Suprapubic skin (tissue), 4 donors: ENCODE measurements at places on chromosomes 13 and 19. TPM values are rescaled to one million over a fixed set of nuclear protein-coding genes. Genes with fewer than 3 reads are reported as not detected.

DNA sequence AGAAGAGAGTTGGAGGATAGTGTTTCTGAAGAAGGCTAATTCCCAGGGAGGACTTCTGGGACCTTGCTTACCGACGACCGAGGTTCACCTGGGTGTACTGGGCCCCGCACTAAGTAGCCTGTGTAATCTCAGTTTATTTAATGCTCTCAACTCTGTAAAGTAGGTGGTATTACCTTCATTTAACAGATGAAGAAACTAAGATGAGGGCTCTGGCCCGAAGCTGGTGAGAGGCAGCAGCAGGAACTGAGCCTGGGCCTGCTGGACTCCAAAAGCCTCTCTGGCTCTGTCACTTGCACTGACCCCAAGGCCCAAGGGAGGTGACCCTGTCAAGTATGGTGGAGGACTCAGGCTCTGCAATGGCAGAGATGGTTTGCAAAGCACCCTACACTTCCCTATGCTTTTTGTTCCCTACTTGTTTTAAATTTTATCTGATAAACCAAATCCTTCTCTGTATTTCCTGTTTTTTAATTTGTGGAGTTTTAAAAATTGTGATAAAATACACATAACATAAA lies 50.6 kb downstream of the GGACT start:
- no peak for DNase-seq

DNA sequence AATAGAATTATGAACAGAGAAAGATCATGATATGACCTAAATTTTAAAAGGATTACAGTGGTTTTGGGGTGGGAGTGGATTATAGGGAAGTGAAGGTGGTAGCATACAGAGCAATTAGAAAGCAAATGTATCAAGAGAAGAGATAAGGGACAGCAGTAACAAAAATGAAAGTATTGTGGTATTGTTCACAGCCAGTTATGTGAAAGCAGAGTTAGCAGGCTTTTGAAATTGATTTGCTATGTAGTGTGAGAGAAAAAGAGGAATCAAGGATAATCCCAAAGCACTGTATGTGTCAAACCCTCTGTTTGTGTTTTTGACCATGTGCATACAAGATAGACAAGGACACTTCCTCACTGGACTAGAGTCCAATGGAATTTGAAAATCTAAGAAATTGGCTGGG lies 1721.4 kb downstream of the PCDH9 start:
- DNase-seq = no peak

DNA sequence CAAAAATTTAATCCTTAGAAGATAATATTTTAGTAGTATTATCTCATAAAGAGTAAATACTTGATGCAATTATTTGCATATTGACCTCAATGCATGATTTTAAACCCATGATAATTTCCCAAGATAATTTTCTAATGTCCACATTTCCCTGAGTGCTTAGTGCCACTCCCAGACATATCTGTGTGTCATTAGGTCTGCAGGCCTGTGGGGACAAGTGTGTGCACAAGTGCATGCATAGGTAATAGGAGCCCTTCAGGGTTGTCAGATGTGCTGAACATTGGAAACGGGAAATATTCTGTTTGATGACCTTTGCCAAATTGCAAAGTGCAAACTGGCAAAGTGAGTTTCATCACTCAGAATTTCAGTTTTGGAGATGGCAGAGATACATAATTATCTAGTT lies 369.9 kb downstream of the KLF5 start:
- no peak for DNase-seq

DNA sequence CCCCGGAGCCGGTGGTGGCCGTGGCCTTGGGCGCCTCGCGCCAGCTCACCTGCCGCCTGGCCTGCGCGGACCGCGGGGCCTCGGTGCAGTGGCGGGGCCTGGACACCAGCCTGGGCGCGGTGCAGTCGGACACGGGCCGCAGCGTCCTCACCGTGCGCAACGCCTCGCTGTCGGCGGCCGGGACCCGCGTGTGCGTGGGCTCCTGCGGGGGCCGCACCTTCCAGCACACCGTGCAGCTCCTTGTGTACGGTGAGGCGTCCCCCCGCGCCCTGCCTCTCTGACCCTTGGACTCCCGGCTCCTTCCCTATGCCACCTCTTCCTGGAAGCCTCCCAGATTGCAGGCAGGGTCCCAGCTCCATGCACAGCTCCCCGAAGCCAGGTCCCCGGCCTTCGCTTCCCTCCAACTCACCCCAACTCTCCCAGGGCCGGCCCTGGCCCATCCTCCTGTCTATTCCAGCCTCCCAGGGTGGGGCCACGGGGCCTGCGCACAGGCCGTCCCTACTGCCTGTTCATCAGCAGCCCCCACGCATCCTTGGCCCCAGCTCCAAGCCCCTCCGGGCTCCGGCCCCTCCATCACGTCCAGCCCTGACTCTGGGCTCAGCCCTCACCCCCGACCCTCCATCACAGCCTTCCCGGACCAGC lies 1.7 kb downstream of the MADCAM1 start:
- DNase-seq = no peak

BEST2 gene
- total RNA-seq = 41.4 TPM
